ENCODE measurements at places on chromosomes 1 and 21. TPM values are rescaled to one million over a fixed set of nuclear protein-coding genes. Genes with fewer than 3 reads are reported as not detected.

DNA sequence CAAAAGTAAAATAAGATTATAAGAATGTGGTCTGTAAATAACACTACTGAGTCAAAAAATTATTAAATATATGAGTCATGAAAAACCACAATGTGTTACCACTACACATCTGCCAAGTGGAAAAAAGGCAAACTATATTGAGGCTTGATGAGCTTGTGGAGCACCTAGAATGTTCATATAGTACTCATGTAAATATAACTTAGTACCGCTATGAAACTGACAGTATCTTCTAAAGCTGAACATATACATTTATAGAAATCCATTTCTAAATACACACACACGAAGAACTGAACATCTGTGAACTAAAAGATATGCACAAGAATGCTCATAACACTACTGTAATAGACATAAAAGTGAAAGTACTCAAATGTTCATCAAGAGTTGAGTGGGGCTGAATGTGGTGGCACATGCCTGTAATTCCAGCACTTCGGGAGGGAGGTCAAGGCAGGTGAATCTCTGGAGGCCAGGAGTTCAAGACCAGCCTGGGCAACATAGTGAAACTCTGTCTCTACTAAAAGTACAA is 18.5 kb upstream of the GBP3 start:
- DNase-seq: no peak
- peaks cover 41% of the 10 kb centered on the region for H3K36me3 ChIP-seq
- H3K27ac ChIP-seq: no peak overlapping the region

NFASC gene
- 0.14 TPM for total RNA-seq

GRCh38 chr21:37032877-37033471 is 26.5 kb downstream of the RIPPLY3 start:
- no peaks in the 10 kb centered on the region for H3K4me1 ChIP-seq
- no peak overlapping the region for H3K4me3 ChIP-seq
- H3K36me3 ChIP-seq: no peaks in the 10 kb centered on the region
- no peak overlapping the region for H3K27ac ChIP-seq

OR2L2 gene
- total RNA-seq: 0.19 TPM

NOS1AP gene
- total RNA-seq: not detected

DNA sequence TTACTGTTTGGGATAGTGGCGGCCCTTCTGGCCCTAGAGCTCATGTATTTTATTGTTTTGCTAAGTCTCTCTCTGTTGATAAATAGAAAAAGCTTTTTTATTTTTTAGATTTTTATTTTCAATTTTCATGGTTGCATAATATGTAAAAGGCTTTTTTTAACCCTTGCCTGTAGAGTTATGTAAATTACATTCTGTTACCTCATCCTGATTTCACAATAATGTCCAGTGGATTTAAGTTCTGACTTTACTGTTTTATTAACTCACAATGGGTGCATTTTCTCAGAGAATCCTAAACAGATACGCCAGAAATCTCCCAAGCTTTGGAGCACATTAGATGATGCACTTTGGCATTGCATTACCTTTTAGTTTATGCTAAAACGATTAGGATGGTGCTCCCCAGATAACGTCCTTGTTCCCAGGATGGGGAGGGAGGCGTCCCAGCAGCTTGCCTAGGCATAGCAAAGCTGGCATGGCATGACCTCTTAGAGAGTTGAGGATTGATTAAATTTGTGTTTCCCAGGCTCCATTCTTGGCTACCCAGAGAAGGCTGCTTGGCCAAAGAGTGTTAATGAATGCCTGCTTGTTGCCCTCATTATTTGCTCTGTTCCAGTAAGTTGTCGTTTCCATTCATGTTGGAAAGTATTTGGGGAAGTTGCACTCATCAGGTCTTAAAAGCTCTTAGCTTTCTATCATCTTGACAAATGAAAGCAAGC is 17.1 kb downstream of the UTP25 start:
- DNase-seq: no peak
- no peaks in the 10 kb centered on the region for H3K27me3 ChIP-seq
- H3K36me3 ChIP-seq: peaks cover 14% of the 10 kb centered on the region
- H3K27ac ChIP-seq: no peak overlapping the region
- H3K4me3 ChIP-seq: no peak overlapping the region

TSPEAR gene
- total RNA-seq: not detected

DNA sequence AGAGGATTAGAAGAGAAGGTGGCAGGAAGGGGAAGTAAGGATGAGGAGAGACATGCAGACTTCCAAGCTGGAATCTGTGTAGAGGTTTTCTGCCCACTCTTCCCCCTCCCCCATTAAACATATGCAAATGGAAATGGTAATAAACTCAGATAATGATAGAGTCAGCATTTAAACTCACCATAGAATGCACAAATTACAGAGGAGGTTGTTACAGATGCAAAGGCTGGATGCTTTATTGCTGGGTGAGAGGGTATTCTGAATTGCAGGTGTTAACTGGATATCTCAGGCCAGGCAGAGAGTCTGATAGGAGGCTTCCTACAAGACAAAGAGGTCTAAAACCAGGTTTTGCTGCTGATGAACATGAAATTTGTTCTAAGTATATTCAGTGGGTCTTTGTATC is 372.5 kb downstream of the SEC16B start:
- no peak for DNase-seq
- no peaks in the 10 kb centered on the region for H3K4me1 ChIP-seq
- no peaks in the 10 kb centered on the region for H3K27me3 ChIP-seq

GJA8 gene
- total RNA-seq: not detected

GRCh38 chr1:109654519-109654918 is 1.4 kb upstream of the GSTM4 start:
- DNase-seq: no peak
- peaks cover 33% of the 10 kb centered on the region for H3K27me3 ChIP-seq
- H3K36me3 ChIP-seq: no peaks in the 10 kb centered on the region
- no peak overlapping the region for H3K27ac ChIP-seq
- H3K4me1 ChIP-seq: peaks cover 10% of the 10 kb centered on the region

CHD5 gene
- total RNA-seq: 0.23 TPM

DNA sequence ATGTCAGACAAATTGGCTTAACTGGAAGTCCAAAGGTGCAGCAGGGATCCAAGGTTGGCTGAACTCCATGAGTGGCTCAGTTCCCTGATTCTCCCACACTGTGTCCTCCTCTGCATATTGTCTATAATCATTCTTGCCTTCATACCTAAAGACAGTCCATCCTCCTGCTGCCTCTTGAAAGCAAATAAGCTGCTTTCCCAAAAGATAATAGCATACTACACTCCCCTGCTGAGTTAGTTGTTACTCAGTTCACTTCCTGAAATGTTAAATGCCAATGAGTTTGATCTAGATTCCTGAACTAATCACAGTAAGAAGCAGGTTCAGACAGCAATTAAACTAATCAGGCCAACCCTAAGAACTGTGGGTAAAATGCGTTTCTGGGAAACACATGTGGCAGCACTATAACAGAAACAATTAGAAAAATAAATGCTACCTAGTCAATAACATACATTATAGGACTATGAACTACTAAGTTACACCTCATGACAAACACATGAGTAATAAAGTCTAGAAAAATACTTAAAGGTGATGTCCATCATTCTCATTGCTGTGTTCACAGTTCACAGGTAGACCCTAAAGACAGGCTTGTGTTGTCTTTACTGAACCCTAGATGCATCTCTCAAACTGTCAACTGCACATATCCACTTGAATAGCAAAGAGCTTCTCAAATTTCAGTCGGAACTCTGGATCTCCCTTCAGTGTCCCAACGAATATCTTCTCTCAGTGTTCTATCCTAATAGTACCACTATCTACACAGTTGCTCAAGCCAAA is 50.8 kb upstream of the BOLA1 start:
- DNase-seq: no peak
- peaks cover 50% of the 10 kb centered on the region for H3K4me1 ChIP-seq
- peak overlapping the region; percentile 92 for H3K27ac ChIP-seq
- no peaks in the 10 kb centered on the region for H3K27me3 ChIP-seq
- peak overlapping the region; percentile 87 for H3K4me3 ChIP-seq
- H3K36me3 ChIP-seq: peaks cover 37% of the 10 kb centered on the region

DNA sequence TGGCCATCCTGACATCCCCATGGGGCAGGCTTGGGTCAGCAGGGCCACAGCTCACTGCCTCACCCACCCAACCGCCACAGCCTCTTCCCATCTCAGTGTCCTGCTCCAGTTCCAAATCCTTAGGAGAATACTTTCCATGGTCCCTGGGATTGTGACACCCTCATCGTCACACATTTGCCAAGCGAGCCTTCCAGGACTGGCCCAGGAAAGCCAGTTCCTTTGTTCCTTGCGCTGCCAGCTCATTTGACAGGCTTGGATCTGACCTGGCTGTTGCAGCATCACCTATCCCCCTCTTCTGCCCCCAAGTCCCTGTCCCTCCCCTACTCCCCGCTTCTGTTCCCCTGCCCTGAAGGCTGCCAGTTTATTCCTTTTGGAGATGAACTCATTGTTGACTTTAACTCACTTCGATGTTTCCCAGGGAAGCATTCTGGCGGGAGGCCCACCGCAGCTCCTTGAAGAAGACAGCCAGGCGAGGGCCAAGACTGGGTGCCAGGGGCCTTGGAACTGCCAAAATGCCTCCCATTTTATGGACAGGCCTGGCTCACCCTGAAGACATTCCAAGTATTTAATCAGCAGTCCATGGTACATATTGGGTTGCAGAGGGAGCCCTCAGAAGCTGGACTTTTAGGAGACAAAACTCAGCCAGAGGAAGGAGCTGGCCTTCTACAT is 10.2 kb upstream of the GNL2 start:
- H3K4me3 ChIP-seq: no peak overlapping the region
- no peaks in the 10 kb centered on the region for H3K4me1 ChIP-seq
- no peak for DNase-seq
- peaks cover 22% of the 10 kb centered on the region for H3K27me3 ChIP-seq
- H3K36me3 ChIP-seq: no peaks in the 10 kb centered on the region

DNA sequence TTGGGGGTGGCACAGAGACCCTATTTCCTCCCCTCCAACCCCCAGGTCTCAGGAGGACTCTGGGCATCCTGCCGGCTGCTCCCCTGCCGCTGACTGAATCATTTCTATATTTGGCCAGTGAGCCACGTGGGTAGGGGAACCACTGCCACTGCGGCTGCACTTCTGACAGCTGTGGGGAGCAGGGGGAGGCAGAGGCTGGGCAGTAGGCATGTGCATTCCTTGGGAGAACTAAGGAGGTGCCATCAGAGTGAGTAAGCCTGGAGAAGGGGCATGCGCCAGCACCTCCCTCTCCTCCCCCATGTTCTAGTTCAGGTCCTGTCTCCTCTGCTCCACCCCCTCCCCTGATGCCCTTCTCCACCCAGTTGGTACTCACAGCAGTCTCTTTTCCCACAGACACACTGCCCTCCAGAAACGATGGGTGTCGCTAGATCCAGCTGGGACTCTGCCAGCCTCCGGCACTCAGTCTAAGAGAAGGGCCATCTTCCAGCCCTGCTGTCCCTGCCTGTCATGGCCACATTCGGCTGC is 12.0 kb downstream of the PPFIA4 start:
- H3K4me3 ChIP-seq: no peak overlapping the region
- peaks cover 2% of the 10 kb centered on the region for H3K27me3 ChIP-seq
- H3K27ac ChIP-seq: no peak overlapping the region
- no peak for DNase-seq
- H3K36me3 ChIP-seq: peaks cover 7% of the 10 kb centered on the region

CHRM3 gene
- 0.20 TPM for total RNA-seq

DNA sequence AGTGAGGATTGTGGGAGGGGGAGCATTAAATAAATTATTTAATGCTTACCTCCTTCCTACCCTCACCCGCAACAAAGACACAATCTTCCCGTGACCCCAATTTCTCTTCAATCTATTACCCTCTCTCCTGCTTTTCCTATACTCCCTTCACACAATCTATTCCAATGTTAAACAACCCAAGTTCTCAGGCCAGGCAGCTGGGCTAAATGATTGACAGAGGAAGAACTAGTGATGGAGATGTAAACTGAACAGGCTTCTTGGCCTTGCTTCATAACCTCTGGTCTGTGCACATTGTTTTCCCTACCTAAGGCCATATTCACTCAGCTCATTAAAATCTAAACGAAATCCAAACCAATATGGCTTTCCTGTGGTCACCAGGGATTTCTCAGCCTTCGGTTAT is 3.9 kb upstream of the RCC1 start:
- peaks cover 10% of the 10 kb centered on the region for H3K36me3 ChIP-seq
- no peaks in the 10 kb centered on the region for H3K27me3 ChIP-seq
- H3K4me1 ChIP-seq: peaks cover 1% of the 10 kb centered on the region
- no peak overlapping the region for H3K4me3 ChIP-seq
- no peak overlapping the region for H3K27ac ChIP-seq

GRCh38 chr1:17933971-17934370 is 173.6 kb upstream of the IGSF21 start:
- H3K27ac ChIP-seq: no peak overlapping the region
- peaks cover 5% of the 10 kb centered on the region for H3K27me3 ChIP-seq
- no peak for DNase-seq
- no peak overlapping the region for H3K4me3 ChIP-seq
- no peaks in the 10 kb centered on the region for H3K36me3 ChIP-seq

DNA sequence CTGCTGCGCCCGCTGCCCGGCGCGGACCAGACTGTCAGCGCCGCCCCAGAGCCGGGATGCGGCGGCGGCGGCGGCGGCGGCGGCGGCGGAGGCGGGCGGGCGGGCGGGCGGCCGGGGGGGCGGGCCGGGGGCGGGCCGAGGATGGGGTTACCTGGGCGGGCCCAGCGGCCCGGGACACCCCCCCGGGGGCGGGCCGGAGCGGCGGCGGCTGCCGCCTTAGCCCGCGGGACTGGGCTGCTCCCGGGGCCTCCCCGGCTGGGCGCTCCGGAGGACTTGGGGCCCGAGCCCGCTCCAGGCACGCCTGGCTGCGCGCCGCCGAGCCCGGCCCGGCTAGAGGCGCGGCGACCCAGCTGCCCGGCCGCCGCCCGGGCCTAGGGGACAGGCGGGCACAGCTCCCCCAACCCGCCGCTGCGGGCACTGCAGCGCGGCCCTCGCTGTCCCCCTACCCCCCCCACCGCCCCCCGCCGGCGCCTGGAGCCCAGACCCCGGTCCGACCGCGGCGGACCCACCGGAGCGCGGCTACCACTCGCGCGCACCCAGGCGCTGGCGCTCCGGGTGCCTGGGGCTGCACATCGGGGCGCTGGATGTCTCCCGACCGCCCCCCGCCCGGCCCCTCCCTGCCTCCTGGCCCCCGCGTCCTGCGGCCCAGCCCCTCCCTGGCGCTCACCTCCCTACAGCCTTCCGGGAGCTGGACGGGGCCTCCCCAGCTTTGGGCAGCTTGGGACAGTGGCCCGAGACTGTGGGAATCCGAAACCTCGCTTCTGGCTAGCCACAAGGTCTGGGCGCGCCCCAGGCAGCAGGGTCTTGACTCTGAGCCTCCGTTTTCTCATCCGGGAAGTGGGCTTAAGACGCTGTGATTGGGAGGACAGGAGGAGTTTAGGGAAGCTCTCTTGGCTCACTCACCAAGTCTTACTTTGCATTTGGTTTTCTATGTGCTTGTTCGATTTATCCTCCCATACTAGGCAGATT is at the start of gene WNT4:
TSS of gene WNT4 (minus strand) at position 33 of the 969 bp plus-strand sequence. CDS start 175 bp downstream, outside the sequence.
- H3K27me3 ChIP-seq: peaks cover 62% of the 10 kb centered on the region
- no peaks in the 10 kb centered on the region for H3K36me3 ChIP-seq
- H3K4me1 ChIP-seq: peaks cover 2% of the 10 kb centered on the region
- DNase-seq: peak; percentile 58
- H3K4me3 ChIP-seq: peak within 1 kb of the TSS; percentile 76
